ENCODE measurements at places on chromosomes 1 and 21.

DNA sequence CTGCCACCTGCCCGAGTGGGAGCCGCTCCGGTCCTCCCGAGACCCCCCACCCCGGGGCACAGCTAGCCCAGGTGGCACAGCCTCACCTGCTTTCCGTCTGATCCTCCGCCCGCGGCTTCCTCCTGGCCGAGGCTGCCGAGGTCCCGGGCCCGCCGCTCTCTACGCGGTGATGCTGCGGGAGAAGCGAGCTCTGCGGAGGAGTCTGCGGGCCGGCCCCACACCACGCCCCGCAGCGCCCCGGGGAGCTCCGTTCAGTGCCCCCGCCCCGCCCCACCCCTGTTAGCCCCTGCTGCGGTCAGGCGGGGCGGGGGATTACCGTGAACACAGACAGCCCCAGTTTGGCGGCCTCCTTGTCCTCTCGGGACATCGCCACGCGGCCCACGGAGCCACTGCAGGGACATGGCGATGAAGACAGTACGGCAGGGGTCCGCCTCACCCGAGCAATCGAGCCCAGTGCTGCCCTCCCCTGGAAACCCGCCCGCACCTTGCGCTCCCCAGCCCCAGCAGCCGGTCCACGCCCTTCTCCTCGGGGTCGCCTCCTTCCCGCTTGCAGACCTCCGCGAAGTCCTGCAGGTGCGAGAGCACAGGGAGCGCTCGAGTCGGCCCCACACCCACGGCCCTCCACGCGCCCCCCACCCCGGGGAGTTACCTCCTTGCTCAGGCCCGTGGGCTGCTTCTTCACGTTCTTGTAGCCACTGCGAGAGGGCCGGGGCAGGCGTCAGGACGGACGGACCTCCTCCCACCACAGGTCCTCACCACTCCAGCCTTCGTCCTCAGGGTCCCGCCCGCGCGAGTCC is 933 bp downstream of the C1orf35 start:
- no peak for DNase-seq

DNA sequence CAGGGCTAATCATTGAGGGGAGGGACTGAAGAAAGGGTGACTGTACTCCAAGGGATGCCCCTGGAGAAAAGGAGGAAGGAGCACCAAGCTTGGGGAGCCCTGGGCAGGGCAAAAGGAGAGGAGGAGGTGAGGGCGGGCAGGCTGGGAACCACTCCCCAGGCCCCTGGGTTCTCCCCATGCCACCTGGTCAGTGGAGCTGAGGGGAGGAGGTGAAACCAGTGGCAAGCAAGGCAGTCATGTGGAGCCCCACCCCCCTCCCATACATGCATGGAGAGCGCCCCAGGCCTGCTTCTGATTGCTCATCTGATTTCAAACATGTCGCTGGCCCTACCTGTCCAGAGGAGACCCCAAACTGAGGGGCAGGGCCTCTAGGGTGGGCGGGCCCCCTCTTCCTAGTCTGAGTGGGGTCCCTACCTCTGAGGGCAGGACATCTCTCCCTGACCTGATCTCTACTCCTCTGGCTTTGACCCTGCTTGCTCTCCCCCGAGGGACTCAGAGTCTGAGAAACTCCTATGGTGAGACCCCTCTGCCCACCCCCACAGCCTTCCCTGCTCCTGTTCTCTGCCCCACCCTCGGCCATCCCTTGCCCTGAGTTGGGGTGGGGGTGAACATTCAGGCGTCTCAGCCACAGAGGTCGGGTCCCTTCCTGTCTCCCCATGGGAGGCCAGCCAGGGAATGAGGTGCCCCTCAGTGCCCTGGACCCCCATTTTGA is 18.6 kb downstream of the INSRR start:
- DNase-seq, result no peak

DNA sequence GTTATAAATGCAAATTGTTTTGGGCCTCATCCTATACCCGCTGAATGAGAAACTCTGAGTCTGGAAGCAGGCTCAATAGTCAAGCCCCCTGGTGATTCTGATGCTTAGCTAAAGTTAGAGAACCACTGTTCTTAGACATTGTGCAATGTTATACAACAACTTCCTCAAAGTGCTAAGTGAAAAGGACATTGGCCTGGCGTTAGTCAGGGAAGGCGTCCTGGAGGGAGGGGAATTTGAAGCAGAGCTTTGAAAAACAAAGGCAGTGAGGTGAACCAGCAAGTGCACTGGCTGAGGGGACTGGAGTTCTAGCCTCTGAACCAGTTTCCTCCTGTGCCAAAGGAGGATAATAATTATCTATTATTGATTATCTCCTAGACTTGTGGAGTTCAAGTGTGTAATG is 5.1 kb downstream of the CD1D start:
- no peak for DNase-seq

- no peak for DNase-seq
Observed at GRCh38 chr1:99763956-99764355, 2.5 kb downstream of the FRRS1 start.

- no peak for DNase-seq
Observed at GRCh38 chr1:69272684-69273083, 295.0 kb upstream of the LRRC7 start.

DNA sequence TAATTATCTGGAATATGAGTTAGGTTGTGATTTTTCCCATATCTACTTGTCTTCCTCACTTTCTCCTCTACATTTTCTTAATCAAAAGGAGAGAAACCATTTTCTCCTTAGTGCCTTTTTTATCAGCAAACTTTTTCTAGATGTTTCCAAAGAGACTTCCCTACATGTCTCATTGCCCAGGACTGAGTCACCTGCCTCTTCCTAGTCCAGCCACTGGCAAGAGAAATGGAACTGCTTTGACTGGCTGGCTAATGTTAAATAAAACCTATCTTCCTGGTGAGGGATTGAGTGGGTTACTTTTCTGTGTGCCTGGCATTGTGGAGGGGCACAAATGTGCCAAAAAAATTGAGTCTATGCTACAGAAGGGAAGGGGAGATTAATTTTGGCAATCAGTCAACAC is 52.1 kb upstream of the CD5L start:
- no peak for DNase-seq

DNA sequence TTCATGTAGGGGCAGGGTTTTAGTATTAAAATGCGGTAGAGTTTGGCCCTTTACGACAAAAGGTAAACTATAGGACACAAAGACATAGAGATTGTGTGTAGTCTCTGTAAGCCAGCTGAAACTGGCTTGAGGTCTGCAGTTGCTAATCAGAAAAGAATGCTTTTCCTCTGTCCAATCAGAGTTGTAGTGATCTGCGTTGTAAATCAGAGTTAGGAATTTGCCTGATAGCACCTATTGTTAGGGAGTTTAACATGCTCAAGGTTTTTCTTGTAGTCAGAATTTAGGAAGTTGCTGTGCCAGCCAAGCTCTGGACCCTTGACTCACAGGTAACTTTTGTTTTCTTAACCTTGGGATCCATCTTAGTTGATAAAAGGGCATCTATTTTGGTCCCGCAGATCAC is 61.2 kb upstream of the VTCN1 start:
- no peak for DNase-seq

DNA sequence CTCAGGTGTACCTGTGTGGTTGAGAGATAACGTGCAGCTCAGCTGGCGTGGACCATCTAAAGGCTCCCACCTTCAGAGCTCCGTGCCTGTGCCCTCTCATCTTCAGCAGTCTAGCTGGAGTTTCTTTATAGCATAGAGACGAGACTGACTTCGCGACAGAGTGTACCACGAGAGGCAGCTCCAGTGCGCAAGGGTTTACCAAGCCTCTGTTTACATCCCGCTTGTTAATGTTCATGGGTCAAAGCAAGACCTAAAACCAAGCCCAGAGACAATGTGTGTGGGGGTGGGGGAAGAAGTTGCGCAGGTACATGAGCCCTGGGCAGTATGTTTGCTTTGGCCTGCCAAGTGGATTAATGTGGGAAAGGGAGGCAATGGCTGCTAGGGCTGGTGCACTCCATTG is 15.6 kb downstream of the RHOU start:
- no peak for DNase-seq

GRCh38 chr1:47059376-47059775 is 7.7 kb upstream of the CYP4Z1 start:
- no peak for DNase-seq

GRCh38 chr1:21289700-21290545 is at the start of gene ECE1:
Gene ECE1, minus strand, starts transcription at chr1:21290463. Its CDS starts 49 bp downstream, at chr1:21290414.
- peak; percentile 49 for DNase-seq

DNA sequence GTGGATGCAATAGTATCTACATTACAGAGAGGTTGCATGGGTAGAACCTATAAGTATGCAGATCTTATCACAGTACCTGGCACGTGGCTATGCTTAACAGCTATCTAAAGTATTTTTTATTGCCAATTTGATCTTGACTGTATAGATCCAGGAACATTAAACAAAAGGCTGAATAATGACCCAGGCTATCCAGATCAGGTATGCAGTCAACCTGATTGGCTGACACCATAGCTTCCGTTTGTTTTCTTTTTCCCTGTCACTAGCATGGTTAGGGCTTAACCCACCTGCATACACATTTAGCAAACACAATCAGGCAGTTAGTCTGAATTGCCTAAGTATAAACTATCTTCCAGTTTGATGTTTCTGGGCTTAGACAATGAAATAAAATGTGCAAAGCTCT is 264.9 kb upstream of the PLXNA2 start:
- DNase-seq, result peak; percentile 16

Data from NCI-H1105 treated with DMSO at 0.1 percent for 48 hours (cell line).